ENCODE measurements at places on chromosomes 3 and 15.
A peak's percentile ranks its signal among the peaks of the same experiment; 100 is the strongest.

DNA sequence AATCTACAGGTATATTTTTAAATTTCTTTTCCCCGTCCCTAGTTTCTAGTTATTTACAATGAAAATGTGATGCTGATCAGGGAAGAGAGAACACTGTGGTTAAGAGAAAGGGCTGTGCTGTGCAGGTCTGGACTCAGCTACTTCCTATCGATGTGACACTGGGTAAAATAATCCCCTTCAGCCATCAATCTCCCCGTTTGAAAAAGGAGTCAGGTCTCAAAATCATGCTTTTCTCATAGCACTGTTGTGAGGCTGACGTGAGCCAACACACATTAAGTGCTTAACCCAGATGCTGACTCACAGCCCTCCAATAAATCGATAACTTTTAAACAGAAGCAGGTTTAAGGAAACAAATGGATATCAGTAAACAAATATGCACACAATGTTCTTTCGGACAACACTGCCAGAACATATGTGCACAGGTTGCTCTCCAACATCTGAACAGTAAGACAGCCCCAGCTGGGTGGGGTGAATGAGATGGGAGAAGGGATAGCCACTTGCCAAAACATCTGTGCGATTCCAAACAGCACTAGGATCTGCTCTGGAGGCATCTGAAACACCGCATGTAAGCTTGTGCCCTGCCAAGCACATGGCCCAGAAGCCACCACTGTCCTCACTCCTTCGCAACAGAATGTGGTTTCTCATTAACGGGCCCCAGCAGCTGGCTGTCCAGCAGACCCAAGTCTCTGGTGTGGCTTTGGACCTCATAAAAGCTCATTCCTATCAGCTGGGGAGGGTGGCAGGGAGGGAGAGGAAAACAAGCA is 143.2 kb upstream of the PRICKLE2 start:
- no peak for DNase-seq

DNA sequence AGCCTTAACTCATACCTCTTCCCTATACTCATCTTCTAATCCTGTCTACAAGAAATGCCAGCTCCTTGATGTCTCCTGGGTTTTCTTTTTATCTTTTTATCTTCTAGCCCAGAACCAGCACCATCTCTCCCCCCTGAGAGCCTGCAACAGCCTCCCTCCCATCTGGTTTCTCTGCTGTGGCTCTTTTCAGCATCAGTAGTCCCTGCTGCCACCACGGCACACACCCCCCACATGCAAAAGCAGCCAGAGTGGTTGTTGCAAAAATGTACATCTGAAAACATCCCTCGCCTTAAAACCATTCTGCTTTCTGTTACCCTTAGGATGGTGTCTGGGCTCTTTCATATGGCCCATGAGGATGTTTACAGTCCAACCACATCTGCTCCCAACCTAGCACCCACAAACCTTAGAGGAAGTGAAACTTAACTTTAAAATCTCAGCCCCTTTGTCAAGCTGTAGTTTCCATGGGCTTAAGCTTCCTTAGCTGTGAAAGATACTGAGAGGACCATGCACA is 775 bp downstream of the TTC21A start:
- no peak for DNase-seq

DNA sequence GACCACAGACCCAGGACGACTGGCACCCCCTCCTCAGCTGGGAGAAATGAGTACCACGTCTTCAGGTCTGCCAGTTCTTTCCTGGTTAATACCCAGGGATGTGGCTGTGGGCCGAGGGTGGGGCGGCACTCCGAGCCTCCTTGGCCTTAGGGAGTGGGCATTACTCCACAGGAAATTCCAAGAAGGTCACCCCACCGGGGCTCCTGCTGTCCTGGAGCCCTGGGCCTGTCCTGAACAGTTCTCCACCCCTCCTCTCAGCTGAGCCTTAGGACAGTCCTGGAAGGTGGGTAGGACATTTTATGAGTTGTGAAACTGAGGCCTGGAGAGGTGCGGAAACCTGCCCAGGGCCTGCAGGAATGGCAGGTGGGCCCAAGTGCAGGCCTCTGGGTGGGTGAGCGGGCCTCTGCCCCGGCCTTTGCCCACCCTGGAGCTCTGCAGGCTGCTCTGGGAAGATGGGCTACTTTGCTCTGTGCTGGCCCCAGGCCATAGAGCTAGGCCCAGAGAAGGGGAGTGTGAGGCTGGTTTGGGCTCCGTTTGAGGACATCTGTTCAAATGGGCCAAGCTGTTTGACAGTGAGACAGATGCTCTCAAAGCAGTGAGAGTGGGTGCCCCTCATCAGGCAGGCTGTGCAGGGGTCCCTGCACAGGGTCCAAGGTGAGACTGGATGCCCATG is 103.1 kb downstream of the TMEM266 start:
- DNase-seq = no peak

DNA sequence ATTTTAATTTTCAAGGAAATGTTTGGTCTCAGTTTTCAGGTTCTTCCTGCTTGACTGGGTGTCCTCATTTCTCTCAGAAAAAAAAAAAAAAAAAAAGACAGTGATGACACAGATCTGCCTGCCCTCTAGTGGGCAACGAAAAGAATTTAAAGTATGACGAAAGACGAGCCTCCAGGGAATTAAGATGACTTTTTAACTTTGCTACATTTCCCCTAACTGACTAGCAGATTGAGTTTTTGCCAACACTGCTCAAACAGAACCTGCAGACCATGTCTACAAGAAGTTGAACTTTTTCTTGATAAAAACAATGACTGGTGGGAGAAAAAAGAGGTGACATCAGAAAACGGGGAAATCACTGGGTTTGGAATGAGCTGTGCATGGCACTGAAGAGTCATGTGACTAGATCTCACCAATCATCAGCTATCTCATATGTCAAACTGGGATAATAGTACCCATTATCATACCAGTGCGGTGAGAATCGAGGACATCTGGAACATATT is 40.8 kb downstream of the EOMES start:
- peak; percentile 82 for DNase-seq

DNA sequence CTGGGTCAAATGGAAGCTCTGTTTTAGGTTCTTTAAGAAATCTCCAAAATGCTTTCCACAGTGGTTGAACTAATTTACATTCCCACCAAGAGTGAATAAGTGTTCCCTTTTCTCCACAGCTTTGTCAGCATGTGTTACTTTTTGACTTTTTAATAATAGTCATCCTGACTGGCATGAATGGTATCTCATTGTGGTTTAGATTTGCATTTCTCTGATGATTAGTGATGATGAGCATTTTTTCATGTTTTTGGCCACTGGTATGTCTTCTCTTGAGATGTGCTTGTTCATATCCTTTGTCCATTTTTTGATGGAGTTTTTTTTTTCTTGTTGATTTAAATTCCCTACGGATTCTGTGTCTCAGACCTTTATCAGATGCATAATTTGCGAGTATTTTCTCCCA is 745.0 kb upstream of the BCHE start:
- peak; percentile 24 for DNase-seq

- DNase-seq = peak; percentile 7
Observed at GRCh38 chr3:170220871-170221270, 1.4 kb upstream of the PRKCI start.

DNA sequence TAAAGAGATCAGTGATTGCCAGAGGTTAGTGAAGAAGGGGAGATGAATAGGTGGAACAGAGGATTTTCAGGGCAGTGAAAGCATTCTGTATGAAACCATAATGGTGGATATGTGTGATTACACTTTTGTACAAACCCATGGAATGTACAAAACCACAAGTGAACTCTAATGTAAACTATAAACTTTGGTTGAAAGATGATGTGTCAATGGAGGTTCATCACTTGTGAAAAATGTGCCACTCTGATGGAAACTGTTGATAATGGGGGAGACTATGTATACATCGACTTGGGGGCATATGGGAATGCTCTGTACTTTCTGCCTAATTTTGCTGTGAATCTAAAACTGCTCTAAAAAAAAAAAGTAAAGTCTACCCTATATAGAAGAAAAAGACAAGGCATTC is 68.7 kb upstream of the ARHGEF3 start:
- DNase-seq = no peak

DNA sequence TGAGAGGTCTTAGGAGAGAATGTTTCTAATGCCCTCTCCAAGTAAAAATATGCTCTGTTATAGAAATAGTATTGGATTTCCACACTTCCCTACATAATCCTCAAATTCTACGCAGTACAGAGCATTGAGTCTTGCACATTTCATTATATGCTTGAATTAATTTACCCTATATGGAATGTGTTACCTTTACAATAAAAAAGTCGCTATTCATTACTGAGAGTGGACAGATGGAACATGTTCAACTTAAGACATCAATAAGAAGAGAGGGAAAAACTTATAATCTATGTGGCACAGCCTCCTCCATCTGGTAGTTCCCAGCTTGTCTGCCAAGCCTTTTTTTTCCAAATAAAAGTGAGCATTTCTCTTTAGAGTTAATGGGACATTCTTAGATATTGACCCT is 417.9 kb downstream of the MECOM start:
- no peak for DNase-seq

- no peak for DNase-seq
Observed at GRCh38 chr3:171334465-171334811, 125.8 kb downstream of the TNIK start.

GRCh38 chr3:17749281-17749680 is 6.8 kb upstream of the TBC1D5 start:
- DNase-seq = no peak

- DNase-seq = no peak
Observed at GRCh38 chr15:72136170-72137051, 18.2 kb downstream of the SENP8 start.

GRCh38 chr3:12993517-12994356 is 79.5 kb downstream of the IQSEC1 start:
- peak; percentile 48 for DNase-seq

- peak; percentile 69 for DNase-seq
Observed at GRCh38 chr15:64251121-64251520, 88.3 kb upstream of the PPIB start.

DNA sequence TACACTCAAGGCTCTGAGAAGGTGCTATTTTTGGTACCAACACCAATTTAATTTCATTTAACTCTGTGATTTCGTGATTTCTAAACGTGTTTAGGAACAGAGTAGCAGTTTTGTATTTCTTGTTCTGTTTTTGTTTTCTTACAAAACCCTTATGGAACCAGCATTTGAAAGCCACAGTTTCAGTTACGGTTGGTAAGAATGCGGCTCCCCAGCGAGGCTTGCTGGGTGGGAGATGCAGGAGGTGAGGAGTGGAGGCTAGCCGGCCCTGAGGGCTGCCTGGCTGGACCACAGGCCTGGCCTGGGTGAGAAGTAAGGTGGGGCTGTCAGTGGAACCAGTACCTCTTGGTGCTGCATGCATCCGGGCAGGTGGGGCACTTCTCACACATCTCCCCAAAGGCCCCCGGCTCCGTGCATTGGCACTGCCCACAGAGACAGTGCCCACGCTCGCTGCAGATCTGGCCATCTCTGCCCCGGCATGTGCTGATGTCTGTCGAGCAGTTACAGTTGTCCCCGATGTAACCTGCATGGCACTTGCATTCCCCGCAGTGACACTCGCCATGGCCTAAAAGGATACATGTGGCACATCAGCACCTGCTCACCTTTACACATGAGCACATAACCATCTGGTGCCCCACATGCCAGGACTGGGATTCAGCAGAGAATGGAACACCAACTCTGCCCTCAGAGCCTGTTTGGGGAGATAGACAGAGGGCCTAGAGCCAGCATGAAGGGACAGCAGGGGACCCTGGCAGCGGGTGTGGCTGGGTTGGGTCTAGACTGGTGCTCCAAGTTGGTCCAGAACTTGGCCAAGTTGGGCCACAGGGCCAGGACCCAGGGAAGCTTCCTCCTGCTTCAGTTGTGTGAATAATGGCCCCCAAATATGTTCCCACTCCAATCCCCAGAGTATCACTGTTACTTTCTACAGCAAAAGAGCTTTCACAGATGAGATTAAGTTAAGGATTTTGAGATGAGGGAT is 43.4 kb downstream of the UMPS start:
- DNase-seq = no peak

DNA sequence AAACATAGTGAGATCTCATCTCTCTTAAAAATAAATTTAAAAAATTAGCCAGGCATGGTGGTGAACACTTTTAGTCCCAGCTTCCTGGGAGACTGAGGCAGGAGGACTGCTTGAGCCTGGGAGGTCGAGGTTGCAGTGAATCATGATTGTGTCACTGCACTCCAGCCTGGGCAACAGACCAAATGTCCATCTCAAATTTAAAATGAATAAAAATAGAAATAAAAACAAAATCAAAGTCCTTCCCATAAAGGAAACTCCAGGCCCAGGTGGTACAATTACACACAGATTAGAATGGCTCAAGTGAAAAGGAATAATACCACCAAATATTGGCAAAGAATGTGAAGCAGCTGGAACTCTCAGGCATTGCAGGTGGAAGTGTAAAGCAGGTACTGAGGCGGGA is 19.3 kb upstream of the ATP10A start:
- no peak for DNase-seq

GRCh38 chr3:17021614-17022013 is 136.9 kb downstream of the PLCL2 start:
- DNase-seq = no peak

DNA sequence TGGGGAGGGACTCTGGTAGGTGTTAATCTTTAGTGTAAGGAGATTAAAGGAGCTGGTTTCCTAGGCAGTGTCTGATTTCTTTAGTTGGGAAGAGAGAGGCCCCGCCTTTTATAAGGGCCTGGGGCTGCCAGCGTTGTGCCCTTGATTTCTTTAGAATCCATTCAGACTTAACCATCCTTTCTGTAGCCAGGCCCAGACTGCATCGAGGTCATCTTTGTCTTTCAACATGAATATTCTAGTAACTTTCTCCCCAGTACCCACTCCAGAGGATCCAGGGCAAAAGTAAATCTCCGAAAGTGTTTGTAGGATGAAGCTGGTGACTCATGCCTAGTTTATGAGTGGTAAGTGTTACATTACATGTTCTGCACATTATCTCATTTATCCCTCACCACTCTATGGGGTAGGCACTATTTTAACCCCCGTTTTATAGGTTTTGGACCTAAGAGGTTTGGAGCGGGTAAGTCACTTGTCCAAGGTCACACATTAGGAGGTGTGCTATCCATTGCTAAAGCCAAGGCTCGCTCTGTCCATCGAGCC is 11.8 kb upstream of the USP3 start:
- DNase-seq = no peak

GRCh38 chr3:188360364-188360881 is 206.5 kb downstream of the LPP start:
- no peak for DNase-seq

- DNase-seq = no peak
Observed at GRCh38 chr15:31397851-31398661, 71.4 kb downstream of the KLF13 start.

- no peak for DNase-seq
Observed at GRCh38 chr3:8610951-8611350, 33.6 kb downstream of the SSUH2 start.

DNA sequence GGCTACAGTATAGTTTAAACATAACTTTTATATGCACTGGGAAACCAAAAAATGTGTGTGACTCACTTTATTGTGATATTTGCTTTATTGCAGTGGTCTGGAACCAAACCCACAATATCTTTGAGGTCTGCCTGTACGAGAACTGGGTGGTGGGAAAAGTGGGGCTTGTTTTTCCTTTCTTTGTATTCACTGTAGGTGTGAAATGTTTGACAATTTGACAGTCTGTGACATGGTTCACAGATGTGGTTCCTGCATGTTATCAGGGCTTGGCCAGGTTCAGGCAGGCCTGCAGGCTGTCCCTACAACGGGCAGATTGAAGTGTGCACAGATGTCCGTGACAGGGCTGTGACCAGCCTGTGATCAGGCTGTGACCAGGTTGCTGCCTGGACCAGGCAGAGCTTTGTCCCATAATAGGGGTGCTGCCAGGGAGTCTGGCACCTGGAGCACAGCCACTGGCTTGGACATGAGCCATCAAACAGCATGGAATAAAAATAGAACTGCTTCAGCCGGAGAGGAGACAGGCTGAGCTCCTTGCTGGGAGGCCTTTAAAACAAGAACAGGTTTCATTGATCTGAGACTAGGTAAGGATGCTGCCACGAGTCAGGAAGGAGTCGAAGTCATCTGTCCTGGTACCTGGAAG is 61.0 kb downstream of the KLF13 start:
- DNase-seq = peak; percentile 77
